DMS 273 treated with DMSO at 0.1 percent for 48 hours (cell line): ENCODE measurements at places on chromosomes 7 and 10.

DNA sequence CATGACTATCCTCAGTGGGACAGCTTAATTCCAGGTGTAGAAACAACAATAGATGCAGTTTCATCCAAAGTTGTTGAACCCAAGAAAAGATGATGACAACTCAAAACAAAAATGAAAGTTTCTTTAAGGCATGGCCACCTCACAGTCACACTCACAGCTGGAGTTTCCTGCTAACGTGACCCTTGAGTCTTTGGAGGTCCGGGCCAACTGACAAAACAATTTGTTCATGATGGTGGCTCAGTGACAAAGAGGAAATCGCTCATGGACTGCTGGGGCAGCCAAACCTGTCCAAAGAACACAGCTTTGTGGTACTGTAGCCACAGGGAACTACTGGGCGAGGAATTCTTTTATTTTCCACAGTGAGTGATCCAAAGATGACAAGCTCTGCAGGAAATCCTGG, 96.0 kb upstream of the JCAD start:
- no peak for DNase-seq

DNA sequence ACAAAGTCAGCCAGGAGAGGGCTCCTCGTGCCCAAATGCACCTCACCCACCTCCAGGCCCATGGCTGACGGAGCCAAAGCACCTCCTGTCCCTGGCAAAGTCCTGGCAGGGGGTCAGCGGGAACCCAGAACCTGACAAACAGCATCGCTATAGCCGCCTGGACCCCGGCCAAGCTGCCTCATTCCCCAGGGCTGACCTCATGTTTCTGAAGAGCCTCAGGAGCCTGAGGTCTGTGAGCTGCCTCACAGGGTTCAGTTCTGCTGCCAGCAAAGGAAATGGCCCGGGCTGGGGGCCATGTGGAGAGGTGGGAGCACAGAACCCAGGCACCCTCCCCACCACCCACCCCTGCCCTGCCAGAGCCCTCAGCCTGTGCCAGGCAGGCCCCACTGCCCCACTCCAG, 4.2 kb upstream of the NANOS1 start:
- DNase-seq: no peak

GRCh38 chr10:24008164-24009091, 200.5 kb upstream of the KIAA1217 start:
- DNase-seq: no peak

DNA sequence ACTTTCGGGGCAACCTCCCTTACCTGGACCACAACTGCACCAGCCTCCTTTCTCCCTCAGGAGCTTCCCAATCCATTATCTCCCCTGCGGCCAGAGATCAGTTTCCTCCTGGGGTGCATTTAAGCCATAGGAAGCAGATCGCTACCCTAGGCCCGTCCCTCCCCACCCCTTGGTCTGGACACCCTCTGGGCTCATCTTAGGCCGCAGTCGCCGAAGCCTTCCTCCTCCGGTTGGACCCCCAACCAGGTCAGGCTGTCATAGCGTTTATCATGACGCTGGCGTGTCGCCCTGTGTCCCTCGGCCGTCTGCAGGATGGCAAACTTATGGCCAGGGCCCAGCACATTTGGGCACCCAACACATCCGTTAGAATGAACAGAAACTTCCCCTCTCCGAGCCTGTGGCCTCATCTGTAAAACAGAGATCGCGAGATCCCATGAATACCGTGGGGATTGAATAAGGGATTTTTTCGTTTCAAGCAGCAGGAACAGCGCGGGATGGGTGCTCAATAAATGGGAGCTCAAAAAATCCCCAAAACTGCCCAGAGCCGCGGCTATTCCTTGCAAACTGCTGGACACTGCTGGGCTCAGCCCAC, 669 bp upstream of the AP5Z1 start:
- peak; percentile 40 for DNase-seq

GRCh38 chr10:101772017-101772894, 3.7 kb downstream of the FGF8 start:
- no peak for DNase-seq

GRCh38 chr7:99729486-99730237, 5.3 kb downstream of the CYP3A7 start:
- no peak for DNase-seq

GRCh38 chr7:103851357-103851756, 138.1 kb downstream of the RELN start:
- no peak for DNase-seq

DNA sequence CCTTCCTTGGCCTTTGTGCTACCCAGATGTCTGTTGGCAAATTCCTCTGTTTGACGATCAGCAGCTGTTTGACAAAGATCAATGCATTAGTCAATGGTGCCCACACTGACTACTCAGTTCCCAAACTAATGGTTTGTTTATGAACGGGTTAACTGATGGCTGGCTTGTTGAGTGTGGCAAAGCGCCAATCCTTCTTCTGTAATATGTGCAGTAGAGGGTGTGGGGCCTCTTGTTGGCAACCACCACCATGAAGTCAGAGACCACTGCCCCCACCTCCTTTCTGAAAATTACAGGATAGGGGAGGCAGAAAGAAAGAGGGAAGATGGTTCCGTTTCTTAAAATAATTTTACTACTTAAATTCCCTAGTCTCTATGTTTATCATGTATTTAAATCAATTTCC, 2.6 kb upstream of the PLCE1 start:
- no peak for DNase-seq

GRCh38 chr10:99466632-99467223, 36.3 kb upstream of the GOT1 start:
- no peak for DNase-seq

- DNase-seq: no peak
Observed at GRCh38 chr10:73552819-73553715, 38.1 kb downstream of the USP54 start.

DNA sequence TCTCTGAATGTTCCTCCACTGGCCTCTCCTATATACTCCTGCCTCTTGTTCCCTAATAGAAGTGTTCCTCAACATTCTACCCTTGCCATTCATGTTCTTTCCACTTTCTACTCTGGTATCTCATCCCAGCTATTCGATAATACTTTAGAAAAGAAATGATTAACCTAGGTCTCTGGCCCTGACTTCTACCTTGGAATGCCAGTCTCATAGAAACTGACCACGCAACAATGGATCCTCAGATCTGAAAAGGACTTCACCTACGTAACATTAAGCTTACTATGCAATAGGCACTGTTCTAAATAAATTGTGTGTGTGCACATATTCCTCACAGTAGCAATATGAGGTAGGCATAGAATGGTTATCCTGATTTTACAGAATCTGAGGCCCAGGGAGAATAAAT, 234.5 kb downstream of the DNAJC1 start:
- no peak for DNase-seq

- DNase-seq: no peak
Observed at GRCh38 chr10:113024930-113025329, 74.9 kb downstream of the TCF7L2 start.

DNA sequence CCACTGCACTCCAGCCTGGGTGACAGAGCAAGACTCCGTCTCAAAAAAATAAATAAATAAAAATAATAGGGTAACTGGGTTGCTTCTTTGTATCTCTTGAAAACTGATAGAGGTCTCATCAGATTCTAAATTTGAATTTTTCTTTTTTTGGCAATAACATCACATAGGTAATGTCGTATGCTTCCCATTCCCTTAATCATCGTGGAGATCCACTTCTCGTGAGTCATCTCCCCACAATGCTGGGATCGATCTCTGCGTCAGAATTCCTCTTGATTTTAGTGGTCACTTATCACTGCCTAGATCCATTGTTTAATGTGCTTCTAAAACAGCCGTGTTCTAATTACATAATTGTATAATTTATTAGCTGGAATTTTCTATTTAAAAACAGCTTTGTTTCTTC, 70.5 kb upstream of the DNAJB6 start:
- DNase-seq: no peak

DNA sequence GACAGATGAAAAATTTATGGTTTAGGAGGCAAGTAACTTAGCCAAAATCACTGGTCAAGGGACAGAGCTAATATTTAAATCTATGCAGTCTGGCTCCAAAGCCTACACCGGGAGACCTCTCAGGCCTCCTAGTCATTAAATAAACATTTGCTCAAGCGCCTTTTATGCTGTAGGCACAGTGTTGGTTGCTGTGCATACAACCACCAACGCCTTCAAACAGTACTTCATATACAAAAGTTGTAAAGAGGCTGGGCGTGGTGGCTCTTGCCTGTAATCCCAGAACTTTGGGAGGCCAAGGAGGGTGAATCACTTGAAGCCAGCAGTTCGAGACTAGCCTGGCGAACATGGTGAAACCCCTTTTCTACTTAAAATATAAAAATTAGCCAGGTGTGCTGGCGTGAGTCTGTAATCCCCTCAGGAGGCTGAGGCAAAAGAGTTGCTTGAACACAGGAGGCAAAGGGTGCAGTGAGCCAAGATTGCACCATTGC, 159.8 kb downstream of the MAGI2 start:
- no peak for DNase-seq

- no peak for DNase-seq
Observed at GRCh38 chr7:38229884-38230642, 43.4 kb downstream of the TARP start.

- no peak for DNase-seq
Observed at GRCh38 chr10:43218951-43219837, 47.7 kb downstream of the RASGEF1A start.

DNA sequence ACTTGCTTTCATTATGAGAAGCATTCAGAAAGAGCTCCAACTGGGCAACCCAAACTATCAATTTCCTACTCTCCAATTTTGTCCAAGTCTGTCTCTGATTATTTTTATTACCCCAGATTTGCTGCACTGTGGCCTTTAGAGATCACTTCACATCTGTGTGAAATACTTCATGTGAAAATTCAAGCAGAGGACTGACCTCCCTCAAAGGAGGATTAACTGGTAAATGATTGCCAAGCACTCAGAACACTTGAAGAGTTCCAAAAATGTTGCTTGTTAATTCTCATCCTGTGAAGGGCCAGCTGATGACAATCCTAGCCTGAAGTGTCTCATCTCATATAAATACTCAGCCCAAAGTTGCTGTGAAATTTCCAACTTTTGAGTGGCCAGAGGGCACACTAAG, 182.8 kb upstream of the DGKB start:
- no peak for DNase-seq

DNA sequence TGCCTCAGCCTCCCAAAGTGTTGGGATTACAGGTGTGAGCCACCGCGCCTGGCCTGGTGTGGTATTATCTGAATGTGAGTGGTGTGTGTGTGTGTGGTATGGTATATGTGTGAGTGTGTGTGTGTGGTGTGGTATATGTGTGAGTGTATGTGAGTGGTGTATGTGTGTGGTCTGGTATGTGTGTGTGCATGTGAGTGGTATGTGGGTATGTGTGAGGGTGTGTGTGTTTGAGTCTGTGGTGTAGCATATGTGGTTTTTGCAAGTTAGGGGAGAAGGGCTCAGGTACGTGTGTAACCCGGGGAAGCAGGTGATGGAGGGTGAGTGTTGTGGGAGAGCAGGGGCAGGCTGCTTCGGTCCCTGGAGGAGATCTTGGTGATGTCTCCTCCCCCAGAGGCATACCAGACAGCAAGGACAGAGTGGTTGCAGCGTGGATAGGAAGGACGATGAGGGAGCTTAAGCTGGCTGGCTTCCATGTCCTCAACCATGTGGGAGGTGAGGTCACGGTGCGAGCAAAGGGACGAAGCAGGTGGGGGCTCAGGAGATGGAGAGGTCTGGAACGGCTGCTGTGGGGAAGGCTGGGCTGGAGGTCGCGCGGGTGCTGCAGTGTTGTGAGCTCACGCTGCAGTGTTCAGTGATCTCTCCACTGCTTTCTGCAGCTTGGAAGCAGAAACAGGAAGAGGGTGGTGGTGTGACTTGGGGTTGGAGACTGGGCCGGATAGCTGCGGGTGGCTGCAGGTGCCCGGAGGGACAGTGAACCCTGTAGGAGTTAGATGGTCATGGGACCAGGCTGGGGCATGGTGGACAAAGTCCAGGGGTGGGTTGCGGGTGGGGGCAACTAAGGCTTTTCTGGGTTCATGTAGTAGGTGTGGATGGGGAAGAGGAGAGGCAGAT, 5.0 kb downstream of the ZYX start:
- no peak for DNase-seq

GRCh38 chr10:126904516-126904817, 761 bp upstream of the DOCK1 start:
- no peak for DNase-seq

DNA sequence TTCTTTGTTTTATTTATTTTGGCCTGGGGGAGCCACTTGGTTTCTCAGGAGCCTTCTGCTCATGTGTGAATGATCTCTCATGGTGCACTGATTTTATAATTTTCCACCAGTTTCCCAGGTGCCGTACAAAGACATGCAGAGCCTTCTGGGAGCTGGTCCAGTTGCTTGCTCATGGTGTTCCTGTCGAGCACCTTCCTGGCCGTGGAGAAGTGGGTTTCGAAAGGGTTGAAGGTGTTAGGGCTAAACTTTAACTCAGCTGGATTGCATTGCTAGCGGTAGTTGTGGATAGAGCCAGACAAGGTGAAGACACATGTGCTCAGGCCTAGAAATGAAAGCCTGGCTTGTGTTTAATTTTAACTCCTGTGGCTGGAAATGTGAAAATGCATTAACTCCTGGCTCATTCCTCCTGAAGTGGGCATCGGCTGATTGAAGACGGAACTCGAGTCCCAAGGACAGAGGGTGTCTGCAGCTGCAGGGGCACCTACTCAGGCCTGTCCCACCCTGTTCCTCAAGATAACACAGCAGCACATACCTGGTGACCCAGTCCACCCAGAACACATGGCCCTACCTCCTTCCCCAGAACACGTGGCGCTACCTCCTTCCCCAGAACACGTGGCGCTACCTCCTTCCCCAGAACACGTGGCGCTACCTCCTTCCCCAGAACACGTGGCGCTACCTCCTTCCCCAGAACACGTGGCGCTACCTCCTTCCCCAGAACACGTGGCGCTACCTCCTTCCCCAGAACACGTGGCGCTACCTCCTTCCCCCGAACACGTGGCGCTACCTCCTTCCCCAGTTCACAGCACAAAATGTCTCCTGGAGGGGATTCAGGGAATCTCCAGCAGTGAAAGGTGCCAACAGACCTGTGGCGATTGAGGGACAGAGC, 133.2 kb downstream of the WDR37 start:
- no peak for DNase-seq

DNA sequence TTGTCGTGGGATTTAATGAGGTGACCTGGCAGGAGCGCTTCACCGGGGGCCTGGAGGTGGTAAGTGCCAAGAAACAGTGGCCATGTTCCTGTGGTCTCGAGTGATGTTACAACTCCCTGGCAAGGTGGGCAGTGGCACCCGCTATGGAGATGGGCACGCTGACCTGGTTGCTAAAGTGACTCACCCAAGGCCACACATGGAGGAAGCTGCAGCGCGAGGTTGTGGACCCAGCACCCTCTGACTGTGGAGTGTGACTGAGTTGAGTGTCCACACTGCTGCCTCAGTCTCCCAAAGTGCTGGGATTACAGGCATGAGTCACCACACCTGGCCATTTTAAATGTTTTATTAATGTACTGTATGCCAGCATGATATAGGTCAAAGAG, 73.2 kb downstream of the RGS10 start:
- DNase-seq: no peak

DNA sequence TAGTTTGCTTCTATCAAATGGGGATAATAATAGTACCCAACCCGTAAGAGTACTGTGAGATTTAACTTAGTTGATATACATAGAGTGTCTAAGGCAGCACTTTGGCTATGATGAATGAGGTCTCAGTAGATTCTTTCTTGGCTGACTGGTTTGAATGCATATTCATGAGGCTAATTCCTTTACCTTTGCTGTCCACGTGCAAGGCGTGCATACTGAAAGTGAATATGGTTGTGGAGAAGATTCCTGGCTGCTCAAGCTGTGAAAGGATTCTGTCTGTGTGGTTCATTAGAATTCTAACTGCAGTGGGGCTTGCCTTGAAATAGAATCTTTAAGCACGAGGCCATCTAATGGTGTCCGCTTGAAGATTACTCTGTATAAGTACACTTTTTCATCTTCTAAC, 110.3 kb downstream of the SEC23IP start:
- no peak for DNase-seq
